ENCODE measurements at places on chromosomes 4 and X. TPM values are rescaled to one million over a fixed set of nuclear protein-coding genes. Genes with fewer than 3 reads are reported as not detected.

GRCh38 chr4:53764761-53765490 lies 173.6 kb upstream of the LNX1 start:
- DNase-seq, result no peak

- no peak for DNase-seq
Observed at GRCh38 chr4:117001077-117001476, 84.3 kb downstream of the TRAM1L1 start.

The CSN3 gene
- total RNA-seq, result not detected

GRCh38 chrX:39399387-39399786 lies 598.1 kb downstream of the MID1IP1 start:
- DNase-seq, result no peak

DNA sequence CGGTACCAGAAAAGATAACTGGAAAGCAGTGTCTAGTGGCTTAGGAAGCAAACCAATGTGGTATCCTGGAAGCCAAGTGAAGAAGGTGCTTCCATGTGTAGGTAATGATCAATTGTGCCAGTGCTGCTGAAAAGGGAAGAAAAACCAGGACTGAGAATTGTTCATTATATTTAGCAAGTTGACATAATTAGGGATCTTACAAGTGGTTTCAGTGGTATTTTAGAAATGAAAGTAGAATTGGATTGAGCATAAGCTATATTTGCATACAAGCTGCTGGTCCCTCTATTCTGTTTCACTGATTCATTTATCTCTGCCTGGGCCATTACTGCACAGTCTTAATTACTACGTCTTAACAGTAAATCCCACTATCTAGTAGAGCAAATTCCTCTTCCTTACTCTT lies 32.3 kb downstream of the PRDM8 start:
- no peak for DNase-seq

GRCh38 chr4:116401293-116401692 lies 684.1 kb downstream of the TRAM1L1 start:
- DNase-seq, result no peak

The HERC5 gene
- total RNA-seq, result 4.8 TPM

DNA sequence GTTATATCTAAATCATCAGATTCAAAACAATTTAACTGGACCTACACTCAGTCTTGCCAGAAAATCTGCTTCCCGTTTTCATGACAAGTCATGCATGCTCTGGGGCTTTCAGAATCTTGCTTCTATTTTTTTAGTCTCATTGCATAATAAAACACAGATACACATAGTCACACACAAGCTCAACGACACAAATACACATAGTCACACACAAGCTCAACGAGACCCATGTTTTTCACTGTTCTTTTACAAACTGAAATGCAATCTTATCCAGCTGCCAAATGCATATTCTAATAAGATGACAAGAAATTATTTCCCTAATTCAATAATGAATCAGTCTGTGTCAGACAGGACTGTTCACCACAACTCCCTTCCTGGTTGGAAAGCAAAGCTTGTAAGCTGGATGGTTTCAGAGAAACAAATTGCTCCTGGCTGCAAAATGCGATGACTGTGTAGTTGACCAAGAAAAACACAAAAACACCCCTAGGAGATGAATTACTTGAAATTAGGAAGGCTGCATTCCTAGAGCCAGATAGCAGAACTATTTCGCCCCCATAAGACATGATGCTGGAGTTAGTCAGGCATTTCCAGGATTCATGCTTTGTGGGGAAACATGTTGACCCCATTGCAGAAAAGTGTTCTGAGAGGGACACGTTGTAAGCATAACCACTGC lies 208.7 kb downstream of the CHIC2 start:
- peak; percentile 67 for DNase-seq

GRCh38 chr4:12126474-12126873 lies 697.8 kb upstream of the HS3ST1 start:
- no peak for DNase-seq

GRCh38 chr4:74158466-74159142 lies 686 bp downstream of the MTHFD2L start:
- no peak for DNase-seq

GRCh38 chr4:101284546-101284945 lies 62.8 kb downstream of the PPP3CA start:
- DNase-seq, result no peak

The CAPN6 gene
- 2.1 TPM for total RNA-seq

- DNase-seq, result no peak
Observed at GRCh38 chr4:107718351-107718965, 1.6 kb downstream of the PAPSS1 start.

The CLDN2 gene
- not detected for total RNA-seq

DNA sequence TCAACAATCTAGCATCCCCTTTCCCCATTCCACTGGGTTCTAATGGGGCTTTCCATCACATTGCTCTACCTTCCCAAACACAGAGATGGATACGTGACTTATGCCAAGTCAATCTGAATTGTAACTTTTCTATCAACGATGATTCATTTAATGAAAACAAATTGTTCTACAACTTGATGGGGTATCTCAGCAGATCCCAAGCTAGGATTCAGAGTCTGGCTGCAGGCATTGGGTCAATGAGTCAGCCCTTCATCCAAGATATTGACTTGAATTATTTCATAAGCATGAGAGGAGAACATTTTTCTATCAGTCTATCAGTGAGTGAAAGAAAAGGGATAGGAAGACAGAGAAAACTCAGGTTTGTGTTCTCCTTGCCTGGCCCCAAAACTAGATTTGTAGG lies 15.0 kb upstream of the HPGDS start:
- DNase-seq, result no peak

DNA sequence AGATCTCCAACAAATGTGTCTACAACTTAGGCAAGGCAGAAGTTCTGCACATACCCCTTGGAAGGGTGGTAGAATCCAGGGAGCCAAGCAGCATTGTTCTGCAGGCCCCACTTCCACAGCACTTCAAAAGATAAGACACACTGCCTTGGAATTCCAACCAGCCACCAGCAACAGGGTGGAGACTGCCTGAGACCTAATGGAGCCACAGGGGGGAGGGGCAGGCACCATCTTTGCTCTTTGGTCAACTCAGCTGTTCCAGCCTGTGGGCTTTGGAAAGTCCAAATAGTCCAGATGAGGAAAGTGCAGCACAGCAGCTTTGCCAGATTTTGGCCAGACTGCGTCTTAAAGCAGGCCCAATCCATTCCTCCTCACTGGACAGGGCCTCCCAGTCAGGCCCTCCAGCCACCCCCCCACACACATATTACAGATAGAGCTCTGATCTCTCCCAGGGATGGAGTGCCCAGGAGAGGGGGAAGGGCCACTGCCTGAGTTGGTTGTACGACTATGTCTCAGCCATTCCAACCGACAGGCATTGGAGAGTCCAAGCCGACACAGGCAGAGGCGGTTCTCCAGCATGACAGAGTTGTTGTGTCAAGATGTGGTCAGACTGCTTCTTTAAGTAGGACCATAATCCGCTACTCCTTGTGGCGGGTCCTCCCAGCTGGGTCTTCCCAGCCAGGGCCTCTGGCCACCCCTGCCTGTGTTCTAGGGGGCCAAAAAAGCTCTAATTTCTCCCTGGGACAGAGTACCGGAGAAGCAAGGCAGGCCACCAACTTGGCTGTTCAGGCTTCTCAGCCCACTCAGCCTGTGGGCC lies 42.5 kb upstream of the ANTXR2 start:
- no peak for DNase-seq

GRCh38 chr4:39889226-39889625 lies 88.5 kb downstream of the PDS5A start:
- no peak for DNase-seq

The GAGE13 gene
- total RNA-seq, result not detected

DNA sequence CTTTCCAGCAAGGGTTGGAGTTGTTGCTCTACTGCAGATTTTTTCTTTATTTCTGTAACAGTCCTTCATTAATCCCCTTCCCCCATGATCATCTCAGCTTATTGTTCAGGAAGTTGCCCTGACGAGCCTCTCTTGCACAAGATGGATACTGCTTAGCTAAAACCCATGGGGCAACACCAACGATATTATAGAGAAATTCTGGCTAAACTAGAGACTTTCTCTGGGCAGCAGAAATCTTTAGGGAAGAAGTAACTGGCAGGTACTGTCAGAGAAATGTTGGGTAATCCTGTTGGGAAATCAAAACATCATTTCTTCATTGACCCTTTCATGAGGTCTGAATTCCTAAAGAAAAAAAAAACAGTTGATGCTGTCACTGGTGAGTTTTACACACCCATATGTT lies 921.3 kb downstream of the NLGN4X start:
- DNase-seq, result no peak

The MAGEC1 gene
- not detected for total RNA-seq

- no peak for DNase-seq
Observed at GRCh38 chrX:18010253-18010652, 149.2 kb upstream of the RAI2 start.

- no peak for DNase-seq
Observed at GRCh38 chr4:35102066-35102465, 1142.2 kb downstream of the ARAP2 start.

DNA sequence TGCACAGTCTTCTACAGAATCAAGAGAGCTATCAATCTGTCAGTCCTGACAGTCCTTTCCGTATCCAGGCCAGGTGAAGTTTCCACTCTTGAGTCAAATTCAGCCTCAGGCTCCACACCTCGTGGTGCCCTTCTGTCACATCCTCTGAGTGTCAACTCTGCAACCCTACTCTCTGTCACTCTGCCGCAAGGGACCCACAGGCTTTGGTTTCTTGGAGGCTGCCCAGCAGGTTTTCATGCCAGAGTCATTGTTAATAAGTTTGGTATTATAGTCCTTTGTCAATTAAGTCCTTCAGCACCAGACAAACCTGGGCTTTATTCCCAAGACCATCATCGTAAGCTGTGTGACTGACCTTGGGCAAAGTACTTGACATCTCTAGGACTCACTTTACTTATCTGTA lies 83.4 kb upstream of the KLHL13 start:
- DNase-seq, result no peak

DNA sequence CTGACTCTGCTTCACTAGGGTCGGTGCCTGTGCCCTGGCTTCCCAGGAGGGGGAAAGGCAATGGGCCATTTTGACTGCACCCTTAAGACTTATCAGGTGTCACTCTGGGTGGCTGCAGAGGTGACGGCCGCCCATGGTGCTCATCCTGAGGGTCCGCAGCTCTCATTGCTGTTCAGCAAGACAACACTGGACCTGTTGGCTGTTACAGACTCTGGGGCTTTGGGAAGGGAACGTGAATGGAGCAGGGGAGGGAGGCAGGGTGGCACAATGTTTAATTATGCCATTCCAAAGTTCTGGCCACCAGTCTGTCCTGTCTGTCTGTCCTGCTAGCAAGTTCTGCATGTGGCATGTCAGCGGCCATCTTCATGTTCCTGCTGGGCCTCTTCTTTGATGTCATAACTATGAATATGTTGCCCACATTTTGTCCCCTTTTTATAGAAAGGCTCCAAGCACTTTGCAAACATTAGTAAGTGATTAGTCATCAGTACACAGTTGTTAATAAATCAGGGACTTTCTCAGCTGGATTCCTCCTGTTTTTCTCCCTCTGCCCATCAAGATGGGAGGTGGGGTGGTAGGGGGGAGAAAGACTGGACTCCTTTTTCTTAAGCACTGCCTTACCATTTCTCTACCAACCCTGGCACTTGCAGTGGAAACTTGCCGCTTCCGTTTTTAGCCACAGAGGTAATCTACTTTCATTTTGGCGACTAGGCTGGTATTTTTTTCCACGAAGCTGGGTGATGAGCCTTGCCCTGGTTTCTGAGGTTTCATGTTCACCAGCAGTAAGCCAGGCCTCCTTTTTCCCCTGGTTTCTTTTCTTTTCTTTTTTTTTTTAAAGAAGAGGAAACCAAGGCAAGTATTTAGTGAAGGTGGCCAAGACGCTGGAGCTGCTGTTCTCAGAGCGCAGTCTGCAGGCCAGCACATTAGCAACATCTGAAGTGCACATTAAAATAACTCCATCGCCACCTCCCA lies 88.6 kb upstream of the TRIM2 start:
- DNase-seq, result no peak

The OSTC gene
- total RNA-seq, result 79.2 TPM

DNA sequence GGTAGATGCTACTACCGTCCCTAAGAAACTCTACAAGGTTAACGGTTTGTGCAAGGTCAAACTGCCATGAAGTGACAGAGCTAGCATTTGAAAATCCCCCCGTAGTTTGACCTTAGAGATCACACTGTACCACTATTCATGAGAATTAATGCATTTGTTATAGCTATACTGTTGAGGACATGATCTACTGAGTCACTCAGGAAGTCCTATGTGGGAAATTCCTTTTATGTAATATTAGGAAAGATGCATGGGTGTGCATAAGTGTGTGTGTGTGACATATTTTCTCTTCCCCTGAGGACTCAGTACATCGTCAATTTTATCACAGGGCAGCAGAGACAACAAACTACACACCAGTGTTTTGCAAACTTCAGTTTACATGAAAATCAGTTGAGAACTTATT lies 141.1 kb downstream of the FBXW7 start:
- DNase-seq, result no peak

DNA sequence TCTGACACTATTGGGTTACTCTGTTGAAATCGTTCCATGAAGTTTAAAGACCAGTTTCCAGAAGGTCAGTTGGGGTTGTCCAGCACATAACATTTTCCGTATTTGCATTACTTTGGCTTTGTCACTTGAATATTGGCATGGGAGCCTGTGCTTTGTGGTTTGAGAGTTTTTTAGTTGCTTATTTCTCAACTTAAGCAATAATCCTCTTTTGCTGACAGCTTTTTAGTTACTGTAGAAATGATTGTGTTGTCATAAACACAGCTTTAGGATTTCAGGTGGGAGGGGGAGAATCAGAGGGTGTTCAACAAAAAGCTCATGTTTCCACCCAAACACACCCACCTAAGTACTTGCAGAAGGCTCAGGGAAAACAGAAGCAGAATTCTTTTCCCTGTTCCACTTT lies 210.7 kb upstream of the TLL1 start:
- DNase-seq, result no peak

The TMSB15B gene
- total RNA-seq, result 5.7 TPM

DNA sequence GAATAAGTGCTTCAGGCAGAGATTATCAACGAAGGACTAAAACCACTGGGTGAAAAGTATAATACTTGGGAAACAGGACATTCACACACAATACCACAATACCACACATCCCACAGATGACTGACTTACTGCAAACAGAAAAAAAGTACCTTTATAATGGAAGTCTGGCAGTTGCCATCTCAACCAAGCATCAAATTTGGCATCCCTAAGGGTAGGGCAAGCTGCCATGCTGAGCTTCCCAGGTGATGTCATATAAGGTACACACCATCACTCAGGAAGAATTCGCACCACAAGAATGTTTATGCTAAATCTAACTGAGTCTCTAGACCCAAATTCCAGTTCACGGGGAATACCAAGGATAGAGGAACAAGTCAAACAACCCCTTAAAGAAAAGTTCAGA lies 9.1 kb downstream of the QDPR start:
- no peak for DNase-seq

DNA sequence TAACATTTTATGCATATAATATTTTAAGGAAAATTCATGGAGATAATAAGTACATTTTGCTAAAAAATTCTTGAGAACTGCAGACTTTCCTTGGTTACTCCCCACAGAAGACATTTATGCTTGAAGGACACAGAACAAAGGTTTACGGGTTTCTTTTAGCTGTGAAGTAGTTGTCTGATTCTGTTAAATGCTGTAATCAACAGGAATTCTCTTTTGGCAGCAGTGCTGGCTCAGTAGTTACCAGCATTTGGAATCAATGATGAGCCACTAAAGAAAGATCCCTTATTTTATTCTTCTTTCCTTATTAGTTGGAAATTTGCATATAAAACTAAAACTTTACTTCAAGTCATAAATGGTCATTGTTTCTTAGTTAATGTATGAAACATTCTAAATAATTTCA lies 199.3 kb upstream of the FAT4 start:
- no peak for DNase-seq

Data from sigmoid colon (tissue), 7 donors.